ENCODE measurements at places on chromosomes 11 and 22.

GRCh38 chr11:66133216-66133775, 63.2 kb downstream of the PACS1 start:
- no peak for DNase-seq

DNA sequence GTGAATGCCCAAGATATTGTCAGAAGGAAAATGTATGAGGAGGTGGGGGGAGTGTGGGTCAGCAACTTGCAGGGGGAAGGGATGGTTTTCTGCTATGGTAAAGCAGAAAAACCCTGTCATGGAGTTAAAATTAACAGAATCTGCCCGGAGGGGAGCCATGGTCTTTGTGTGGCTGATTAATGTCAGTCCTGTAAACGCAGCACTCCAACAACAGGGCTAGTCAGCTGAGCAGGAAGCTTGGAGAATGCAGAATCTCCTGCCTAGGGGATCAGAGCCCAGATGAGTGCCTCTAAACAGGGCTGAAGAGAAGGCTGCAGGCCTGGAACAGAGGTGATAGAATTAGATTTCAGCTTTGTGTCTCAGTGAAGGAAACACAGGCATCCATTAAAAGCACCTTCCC, 140.9 kb upstream of the MTNR1B start:
- no peak for DNase-seq

DNA sequence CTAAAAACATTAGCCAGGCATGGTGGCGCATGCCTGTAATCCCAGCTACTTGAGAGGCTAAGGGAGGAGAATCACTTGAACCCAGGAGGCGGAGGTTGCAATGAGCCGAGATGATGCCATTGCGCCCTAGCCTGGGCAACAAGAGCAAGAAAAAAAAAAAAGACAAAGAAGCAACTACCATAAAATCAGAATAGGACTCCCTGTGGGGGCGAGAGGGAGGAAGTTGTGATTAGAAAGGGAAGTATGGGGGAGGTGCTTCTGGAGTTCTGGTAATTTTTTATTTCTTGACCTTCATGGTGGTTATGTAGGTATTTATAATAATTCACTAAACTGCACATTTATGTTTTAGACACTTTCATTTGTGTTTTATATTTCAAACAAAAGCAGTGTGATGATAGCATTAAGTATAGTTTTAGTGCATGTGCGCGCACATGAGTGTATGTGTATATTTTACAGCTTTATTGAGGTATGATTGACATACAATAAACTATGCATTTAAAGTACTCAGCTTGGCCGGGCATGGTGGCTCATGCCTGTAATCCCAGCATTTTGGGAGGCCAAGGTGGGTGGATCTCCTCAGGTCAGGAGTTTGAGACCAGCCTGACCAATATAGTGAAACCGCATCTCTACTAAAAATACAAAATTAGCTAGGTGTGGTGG, 43.5 kb downstream of the SIK2 start:
- DNase-seq: no peak

GRCh38 chr11:11312738-11313137, 40.3 kb downstream of the CSNK2A3 start:
- DNase-seq: no peak

- no peak for DNase-seq
Observed at GRCh38 chr11:34168642-34169420, 63.4 kb downstream of the NAT10 start.

GRCh38 chr11:102800767-102801166, 2.8 kb upstream of the MMP1 start:
- no peak for DNase-seq

GRCh38 chr11:8863838-8864237, 47.2 kb upstream of the AKIP1 start:
- DNase-seq: no peak

DNA sequence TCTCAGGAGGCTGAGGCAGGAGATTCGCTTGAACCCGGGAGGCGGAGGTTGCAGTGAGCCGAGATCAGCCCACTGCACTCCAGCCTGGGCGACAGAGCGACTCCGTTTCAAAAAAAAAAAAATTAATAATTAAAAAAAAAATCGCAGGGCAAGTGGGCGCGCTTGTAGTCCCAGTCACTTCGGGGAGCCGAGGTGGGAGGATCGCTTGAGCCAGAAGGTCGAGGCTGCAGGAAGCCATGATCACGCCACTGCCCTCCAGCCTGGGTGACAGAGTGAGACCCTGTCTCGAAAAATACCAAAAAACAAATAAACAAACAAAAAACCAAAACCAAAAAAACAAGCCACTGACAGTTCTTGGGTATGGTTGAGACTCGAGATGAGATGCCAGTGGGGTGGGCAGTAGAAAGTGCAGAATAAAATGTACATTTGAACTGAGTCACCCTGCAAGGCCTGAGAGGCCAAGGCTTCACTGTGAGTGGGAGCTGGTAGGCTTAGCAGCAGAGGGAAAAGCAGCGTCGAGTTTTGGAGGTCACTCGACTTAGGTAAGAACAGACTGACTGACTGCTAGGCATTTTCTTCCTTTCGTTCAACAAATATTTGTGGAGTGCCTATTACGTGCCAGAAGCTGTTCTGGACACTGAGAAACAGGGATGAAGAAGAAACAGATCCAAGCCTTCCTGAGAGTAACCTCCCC, 635 bp upstream of the LDHA start:
- DNase-seq: peak; percentile 20

DNA sequence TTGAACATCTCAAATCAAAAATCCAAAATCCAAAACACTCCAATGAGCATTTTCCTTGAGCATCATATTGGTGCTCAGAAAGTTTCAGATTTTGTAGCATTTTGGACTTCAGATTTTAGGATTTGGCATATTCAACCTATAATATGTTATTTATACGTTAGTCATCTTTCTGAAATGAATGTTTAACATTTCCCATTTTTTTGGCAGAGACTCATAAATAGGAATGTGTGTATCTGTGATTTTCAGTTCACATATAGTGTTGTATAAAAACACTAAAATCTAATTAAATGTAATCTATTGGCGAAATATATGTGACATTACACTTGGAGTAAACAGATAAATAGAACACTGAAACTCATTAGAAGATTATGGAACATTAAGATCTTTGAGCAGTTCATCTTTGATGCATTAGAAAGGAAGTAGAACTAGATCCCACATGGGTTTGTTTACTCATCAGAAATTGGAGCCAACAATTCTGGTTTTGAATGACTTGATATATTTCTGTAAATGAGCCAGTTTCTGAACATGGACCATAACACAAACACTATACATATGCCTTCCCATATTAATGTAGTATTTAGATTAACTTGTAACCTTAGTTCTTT, 153.1 kb downstream of the UVRAG start:
- DNase-seq: no peak

GRCh38 chr11:66820381-66820780, 22.9 kb upstream of the RCE1 start:
- no peak for DNase-seq

DNA sequence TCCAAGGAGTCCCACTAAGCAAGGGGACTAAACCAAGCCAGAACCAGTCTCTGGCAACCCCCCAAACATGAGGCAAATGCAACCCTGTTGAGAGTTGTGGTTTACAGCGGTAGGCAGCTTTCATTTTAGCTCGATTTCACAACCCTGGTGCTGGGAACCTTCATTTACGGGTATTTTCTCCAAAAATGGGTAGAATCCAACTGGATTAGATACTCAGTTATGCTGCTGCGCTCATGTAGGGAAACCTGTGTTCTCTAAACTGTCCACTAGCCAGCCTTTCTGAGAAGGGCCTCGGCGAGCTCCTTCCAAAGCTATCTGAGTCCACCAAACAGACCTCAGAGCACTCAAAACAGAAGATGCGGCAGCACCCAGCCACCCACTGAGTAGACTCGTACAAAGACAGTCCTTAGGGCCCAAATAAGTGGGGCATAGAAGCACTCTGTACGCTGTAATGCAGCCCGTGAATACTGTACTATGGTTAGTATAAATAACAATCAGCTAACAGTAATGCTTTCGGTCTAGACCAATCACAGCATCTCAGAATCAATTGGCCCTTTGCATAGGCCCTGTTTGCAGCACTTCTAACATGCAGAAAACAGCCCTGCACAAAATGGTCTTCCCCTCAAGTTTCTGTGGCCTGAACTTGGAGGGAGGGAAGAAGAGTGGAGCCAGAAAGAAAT, 104.7 kb downstream of the ETS1 start:
- DNase-seq: peak; percentile 58

GRCh38 chr11:133181066-133181465, 351.2 kb downstream of the OPCML start:
- DNase-seq: no peak

DNA sequence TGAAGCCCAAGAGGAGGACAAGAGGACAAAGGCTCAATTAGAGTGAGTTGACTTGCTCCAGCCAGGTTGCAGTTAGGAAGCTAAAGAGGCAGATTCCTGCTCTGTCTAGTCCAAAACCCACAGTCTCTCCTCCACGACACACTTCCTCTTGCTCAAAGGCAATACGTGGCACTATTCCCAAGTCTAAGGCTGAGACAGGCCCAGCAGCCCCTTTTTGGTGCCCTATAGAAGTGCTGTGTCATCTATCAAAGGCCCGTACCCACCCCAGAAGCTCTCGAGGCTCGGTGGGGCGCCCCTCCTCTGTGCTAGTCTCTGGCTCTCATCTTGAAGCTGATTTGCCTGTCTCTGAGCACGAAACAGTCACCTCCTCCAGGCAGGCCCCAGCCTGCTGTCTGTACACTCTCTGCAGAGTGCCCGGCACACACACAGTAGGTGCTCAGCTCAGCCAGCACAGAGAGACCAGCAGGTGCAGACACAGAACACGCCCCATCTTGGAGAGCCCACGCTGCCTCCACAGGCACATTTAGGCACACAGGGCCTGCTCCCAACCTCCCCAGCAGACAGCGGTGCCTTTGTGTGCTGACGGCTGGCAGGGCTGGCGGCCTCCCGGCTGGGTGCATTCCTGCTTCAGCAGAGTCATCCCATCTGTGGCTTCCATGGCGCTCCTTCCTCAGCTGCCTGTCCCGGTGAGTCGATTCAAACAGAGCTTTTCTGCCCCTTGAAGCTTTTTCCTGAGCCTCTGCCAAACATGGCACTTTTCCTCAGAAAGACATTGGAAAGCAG, 52.8 kb downstream of the MYH9 start:
- DNase-seq: peak; percentile 43

DNA sequence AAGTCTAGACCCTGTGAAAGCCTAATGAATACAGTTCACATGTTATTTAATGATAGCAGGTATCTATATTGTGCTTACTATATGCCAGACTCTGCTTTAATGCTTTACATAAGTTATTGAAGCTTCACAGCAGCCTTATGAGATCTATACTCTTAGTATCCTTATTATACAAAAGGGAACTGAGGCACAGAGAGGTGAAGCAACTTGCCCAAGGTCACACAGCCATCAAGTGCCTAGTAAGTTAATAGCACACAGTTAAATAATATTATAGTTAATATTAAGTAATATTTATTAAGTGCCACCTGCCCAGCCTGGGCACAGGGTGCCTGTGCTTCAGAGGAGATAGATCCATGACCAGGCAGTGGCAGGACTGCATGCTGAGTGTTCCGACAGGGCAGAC, 78.1 kb downstream of the TP53I11 start:
- DNase-seq: no peak

DNA sequence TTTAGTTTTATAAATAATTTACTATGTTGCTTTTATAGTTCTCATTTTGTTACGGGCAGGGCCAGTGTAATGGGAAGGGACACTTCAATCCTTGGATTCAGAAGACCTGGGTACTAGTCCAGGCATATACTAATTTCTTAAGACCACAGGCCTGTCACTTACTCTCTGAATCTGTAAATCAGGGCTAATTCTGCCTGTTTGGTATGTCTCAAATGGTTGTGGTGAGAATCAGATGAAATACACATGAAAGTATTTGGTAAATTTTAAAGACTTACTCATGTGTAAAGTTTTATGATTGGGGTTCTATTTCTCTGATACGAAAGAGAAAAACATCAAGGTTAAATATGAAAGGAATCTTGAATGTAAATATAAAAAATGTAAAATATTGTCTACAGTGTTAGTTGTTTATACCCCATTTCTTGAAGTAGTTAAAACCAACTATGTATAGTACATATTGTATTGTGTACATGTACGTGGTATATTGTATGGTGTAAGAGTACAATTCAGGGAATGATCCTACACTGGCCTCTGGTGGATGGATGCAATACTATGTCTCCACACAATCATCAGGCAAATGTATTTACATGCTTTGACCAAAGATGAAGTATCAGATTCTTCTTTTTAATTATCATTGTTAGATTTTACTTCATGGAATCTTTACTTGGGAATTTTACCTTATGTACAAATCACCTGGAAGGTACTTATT, 24.5 kb upstream of the RAG2 start:
- no peak for DNase-seq

DNA sequence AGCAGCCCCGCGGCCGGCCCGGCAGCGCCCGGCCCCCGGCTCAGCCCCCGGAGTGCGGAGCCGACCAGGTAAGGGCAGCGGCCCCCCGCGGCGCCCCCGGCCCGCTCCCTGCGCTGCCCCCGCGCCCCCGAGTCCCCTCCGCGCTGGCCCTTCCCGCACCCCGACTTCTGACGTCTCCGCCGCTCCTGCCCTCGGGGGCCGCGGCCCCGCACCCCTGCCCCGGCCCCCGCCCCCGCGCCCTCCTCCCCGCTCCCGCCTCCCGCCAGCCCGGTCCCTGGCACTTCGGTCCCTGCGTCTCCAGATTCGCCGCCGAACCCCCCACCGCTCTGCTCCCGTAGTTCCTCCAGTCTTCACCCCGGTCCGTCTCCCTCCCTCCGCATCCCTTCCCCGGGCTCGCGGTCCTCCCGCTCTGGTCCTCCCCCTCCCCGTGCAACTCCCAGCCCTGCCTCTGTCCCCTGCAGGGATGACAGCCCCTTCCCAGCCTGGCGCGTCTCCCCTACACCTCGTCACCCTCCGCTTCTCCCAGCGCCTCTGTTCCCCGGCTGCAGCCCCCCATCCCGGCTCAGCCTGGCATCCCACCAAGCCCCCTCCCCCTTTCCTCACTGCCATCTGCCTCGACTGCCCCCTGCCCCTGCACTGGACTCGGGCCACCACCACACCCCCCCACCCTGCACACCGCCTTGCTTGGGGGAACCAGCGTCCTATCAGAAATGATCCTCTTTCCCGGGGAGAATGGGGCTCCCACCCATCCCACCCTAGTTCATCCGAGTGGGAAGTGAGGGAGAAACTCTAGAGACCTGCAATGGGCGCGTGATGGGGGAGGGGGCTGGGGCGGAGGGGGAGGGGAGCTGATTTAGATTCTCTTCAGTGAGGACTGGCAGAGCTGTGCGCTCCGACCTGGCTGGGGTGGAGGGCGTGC, 531 bp downstream of the GRIK4 start:
- DNase-seq: no peak

GRCh38 chr11:85857098-85857497, 1.9 kb downstream of the CCDC83 start:
- no peak for DNase-seq

- DNase-seq: no peak
Observed at GRCh38 chr22:49691256-49691655, 136.4 kb downstream of the BRD1 start.

DNA sequence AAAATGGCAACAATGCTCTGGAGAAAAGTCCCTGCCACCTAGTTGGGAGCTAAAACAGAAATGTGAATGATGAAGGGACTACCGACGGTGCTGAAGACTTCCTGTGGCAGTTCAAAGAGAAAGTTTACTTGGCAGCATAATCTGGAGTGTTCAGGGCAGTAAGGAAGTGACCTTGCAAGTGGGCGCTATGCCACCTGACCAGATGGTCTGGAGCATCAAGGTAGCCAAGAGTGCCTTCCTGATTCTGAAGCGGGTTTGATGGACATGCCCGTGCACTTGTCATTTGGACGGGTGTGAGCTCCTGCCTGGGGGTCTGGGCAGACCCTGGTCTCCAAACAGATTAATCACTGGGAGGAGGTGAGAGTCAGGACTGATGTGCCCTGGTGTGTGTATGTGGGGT, 1.8 kb upstream of the SNX19 start:
- DNase-seq: no peak

GRCh38 chr11:126645186-126645585, 289.7 kb downstream of the ST3GAL4 start:
- no peak for DNase-seq
